ENCODE measurements at places on chromosomes 13 and 19.

- no peak for DNase-seq
These were observed 453.5 kb downstream of the TDRD3 start for GRCh38 chr13:60850526-60850925.

DNA sequence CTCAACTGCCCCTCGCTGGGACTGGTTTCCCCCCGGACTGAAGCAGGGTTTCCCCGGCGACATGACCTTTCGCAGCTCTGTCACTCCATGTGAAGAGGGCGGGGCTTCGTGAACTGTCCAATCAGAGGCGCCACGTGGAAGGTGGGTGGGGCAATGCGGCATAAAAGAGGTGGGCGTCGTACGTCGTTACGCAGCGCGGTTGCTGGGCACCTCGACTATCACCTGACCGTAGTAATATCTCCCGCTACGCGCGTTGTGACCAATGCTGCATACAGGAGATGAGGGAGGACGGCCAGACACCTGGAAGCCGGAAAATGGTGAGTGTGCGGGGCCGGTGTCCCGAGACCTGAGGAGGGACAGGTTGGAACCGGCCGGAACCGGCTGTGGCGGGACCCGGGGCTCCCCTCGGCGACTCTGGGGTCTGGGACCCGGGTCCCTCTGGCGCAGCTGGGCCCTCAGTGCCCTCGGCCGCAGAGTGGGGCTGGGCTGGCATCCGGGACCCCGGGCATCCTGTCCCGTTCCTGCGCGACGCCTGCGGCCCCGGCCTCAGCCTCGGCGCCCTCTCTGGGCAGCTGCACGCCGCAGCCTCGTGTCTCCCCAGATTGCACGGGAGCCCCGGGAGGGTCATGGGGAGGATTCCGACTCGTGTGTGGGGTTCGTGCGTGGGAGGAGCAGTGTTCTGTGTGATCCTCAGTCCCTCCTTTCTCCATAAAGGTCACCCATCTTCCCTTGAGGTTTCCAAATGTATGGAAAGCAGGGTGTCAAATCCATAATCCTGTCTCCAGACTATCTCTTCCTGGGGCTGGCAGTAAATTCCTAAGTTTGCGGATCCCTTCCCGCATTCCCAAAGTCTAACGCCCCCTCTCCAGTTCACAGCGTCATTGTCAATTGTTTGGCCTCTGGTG lies 32.2 kb downstream of the ZNF136 start:
- peak; percentile 73 for DNase-seq

- DNase-seq = peak; percentile 48
These were observed 62.0 kb downstream of the GPR12 start for GRCh38 chr13:26698392-26699196.

DNA sequence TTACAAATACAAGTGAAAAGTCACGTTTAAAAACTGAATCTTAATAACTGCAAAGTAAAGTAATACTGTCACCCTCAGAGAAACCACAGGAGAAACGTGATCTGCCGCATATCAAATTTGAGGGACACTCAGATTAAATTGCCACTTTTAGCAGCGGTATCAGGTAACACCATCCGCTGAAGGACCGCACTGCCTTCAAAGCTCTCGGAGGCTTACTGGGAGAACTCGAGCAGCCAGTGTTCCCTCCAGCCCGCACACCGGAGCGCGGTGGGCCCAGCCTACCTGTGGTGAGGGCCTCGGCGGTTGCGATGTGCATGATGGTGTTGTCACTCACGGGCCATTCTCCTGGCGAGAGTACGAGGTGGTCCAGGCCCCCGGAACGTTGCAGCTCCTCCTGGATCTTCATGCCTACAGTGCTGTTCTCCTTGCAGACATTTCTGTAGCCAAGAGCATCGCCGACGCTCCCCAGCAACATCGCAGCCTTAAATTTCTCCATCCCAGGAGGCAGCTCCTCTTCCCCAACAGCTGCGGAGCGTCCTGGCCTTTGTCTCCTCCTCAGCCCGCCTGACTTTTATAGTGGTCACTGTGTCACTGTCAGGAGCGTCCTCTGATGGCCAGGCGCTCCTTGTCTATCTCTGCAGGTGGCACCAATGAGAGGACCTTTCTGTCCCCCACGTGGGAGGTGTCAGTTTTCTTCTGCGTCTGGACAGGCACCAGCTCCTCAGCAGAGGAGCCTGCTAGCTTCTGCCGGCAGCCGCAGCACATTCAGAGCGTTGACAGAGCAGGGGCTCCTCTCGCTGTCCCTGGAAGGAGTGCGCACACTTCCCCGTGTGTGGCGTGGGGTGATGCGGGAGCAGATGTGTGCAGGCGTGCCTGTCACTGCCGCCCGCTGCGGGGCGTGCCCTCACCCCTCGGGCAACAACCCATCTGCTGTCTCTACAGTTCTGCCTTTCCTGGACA lies at the start of gene ADPRHL1:
Gene ADPRHL1, minus strand, starts transcription at position 547 of the 960 bp plus-strand sequence. Its CDS starts 51 bp downstream, at position 496.
- DNase-seq = no peak

DNA sequence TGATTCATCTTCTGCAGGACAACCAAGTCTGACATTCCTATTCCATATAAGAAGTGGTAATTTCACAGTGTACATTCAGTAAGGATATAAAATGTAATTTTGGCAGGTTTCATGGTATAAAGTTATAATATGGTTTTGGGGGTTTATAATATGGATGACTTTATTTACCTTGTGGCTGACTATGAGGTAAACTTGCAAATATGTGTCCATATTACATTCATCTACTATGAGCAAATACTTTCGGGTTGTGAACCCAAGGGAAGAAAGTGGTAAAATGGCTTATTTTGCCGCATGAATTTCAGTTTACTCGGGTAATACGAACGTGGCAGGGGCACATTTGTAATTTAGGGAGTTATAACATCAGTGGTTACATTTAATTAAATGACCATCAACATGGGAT lies 86.7 kb upstream of the TNFSF11 start:
- DNase-seq = no peak

- no peak for DNase-seq
These were observed 32.1 kb upstream of the GPR183 start for GRCh38 chr13:99339230-99339721.

- no peak for DNase-seq
These were observed 6.9 kb upstream of the RETN start for GRCh38 chr19:7661744-7662538.

- DNase-seq = no peak
These were observed 166.4 kb downstream of the EFNB2 start for GRCh38 chr13:106369091-106369490.
